ENCODE measurements at places on chromosomes 3 and 15.

DNA sequence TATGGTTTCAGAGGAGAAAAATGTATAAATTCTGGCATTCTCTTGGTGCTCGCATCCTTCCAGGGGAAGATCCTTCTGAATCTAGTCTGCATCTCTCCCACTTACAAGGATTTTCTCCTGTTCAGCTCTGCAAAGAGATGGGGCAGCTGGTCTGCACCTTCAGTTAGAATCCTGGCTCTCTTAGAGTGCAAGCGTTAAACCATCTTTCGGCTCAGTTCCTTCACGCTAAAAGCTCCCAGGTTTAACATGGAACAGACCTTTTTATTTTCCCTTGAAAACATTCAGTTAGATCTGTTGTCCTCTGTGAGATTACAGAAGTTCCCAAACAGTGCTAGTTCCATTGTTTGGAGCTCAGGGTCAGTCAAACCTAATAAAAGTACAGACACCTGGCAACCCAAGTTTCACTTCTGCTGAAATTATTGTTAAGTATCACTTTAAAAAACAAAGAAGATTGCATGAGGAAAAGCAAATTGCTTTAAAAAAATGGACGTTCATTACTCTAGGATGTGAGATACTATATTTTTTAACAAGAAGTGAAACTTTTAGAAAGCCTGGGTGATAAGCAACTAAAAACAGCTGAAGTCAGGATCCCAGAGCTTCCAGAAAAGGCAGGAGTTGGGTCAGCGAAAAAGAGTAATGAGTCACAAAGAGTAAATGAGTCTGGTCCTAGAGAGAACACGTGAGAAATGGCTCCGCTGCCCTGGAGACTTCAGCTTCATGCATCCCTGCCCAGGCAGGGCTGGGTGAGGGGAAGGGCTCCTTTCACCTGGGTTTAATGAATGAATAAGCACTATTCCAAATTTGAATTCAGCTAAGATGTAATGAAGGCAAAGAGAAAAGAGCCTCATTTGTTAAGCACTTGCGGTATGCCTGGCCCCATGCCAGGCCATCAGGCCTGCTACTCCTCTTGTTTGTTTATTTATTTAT is 63.3 kb downstream of the ABTB1 start:
- no peak for DNase-seq

GRCh38 chr3:146407956-146408355 is 61.4 kb downstream of the PLSCR2 start:
- no peak for DNase-seq

DNA sequence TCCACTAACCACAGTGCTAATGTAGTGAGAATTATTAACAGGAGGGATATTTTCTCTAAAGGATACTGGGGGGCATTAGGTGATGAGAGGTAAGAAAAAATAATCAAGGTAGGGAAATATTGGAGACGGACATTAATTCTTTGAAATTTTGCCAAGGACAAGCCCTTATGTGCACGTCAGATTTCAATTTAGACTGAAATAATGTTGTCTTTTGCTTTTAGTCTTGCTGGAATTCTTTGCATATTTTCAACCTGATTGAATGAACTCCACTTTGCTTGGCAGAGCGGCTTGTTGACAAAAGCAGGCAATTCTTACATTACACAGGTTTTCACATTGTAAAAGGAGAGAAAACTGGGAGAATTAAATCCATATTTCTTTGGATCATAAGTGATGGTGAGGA is 25.0 kb upstream of the C3orf52 start:
- DNase-seq, result no peak

GRCh38 chr3:16961621-16962205 is 77.0 kb downstream of the PLCL2 start:
- no peak for DNase-seq

GRCh38 chr3:181694805-181695660 is 16.7 kb upstream of the SOX2 start:
- DNase-seq, result no peak

GRCh38 chr15:89611317-89611716 is 36.0 kb downstream of the TICRR start:
- no peak for DNase-seq

DNA sequence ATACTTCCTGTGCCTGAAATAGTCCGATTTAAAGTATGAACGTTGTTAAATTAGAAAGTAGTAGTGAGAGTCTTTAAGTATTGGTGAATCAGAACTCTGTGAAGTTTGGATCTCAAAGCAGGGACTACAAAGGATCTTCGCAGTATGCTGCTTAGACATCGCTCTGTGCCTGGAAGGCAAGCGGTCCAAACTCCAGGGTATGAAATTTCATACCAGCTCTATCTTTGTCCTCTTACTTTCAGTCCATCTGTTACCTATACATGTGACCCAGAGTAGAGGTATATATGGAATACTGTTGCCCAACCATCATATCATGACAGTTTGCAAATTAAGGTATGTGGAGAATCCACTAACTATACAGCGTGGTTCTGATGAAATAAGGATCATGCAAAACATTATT is 34.5 kb downstream of the VPS8 start:
- DNase-seq, result no peak

- DNase-seq, result no peak
Observed at GRCh38 chr3:54347060-54347459, 224.7 kb downstream of the CACNA2D3 start.

DNA sequence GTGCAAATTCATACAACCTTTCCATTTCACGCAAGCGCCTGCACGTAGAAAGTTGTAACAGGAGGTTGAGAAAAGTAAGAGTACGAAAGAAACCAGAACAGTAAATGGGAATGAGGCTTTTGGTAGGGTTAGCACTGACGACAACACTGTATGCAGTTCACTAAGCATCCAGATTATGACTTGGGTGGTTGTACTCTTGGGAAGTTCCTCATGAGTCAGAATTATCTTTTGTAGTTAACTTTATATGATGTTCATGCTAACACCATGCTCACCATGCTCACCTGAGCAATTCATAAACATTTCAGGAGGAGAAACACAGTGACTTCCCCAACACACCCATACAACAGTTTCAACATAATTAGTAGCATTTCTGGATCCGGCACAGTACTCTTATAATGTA is 3.0 kb upstream of the LPP start:
- no peak for DNase-seq

GRCh38 chr15:68450192-68450591 is 18.2 kb upstream of the ITGA11 start:
- no peak for DNase-seq

DNA sequence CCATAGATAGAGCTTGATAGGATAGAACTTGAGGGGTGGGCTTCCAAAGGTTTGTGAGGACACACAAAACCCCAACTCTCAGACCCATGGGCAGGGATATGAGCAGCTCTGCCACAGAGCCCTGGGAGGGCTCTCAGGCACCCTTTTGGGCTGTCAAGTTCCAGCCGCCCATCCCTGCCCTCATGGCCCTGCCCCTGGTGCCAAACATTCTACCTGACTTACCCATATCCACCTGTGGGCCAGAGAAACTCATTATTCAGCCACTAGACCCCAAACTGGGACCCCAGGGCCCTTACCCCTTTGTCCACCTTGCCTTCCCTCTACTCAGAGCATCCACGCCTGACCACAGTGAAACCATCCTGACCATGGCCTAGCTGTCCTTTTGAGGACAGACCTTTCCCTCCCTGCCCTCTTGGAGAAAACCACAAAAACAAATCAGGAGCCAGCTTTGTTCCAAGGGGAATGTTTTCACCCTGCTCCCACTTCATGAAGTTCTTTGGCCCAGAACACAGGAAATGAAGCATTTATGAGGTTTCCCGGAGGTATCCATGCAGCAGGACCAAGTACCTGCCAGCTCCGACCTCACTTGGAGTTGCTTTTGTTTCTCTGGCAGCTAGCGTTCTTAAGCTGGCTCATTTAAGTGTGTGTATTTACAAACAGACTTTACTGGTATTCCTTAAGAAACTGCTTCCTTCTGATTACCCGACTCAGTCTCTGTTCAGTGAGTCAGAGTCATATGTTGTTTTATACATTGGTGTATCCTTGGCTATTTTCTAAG is 34.2 kb upstream of the GALNT15 start:
- no peak for DNase-seq

- no peak for DNase-seq
Observed at GRCh38 chr15:78343276-78344060, 3.3 kb downstream of the CRABP1 start.

- DNase-seq, result no peak
Observed at GRCh38 chr15:56492791-56493555, 28.0 kb upstream of the MNS1 start.

DNA sequence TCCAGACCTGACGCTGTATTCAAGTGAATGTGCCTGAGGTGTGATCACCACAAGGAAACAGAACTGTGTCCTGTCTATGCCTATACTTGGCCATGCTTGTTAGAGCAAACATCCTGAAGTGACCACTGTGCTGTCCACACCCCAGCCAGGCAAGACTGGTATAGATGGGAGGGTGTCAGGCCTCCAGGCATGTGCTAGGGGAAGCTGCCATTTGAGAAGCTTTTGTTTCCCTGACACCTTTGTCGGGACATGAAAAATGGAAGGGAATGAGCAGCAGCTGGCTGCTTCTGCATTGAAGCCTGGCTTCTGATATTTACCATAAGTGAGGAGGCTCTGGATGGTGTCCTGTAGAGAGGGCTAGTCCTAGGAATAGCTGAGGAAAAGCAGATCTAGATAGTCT is 106.2 kb downstream of the CPNE4 start:
- DNase-seq, result no peak

DNA sequence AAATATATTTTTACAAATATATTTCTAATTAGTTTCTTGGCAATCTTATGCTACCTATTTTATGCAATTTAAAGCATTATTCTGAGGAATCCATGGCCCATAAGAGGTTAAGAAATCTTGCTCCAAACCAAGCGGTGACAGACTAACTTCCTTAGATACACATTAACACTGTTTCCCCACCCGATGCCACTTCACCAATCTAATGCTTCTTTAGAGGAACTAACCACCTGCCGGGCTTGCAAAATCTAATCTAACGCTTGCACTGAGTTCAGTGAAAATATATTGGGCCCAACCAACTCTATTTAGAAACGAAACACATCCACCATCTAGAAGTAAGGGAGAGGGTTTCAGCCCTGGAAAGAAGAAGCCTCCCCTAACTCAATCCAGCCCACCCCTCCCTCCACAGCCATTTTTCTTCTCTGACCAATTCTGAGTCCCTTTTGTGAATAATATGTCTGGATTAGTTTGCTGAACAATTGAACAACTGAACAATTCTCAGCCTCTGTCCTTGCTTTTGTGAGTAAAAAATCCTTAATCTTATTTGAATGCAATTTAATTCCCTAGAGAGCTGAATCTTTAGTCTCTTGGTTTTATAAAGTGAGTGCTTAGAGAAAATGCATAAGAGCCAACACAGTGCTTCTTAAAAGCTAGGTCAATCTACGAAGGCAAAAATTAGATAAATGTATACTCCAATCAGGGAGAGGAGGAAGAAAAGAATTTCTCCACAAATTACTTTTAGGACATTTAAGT is 150.4 kb upstream of the ADAMTS9 start:
- DNase-seq, result no peak

DNA sequence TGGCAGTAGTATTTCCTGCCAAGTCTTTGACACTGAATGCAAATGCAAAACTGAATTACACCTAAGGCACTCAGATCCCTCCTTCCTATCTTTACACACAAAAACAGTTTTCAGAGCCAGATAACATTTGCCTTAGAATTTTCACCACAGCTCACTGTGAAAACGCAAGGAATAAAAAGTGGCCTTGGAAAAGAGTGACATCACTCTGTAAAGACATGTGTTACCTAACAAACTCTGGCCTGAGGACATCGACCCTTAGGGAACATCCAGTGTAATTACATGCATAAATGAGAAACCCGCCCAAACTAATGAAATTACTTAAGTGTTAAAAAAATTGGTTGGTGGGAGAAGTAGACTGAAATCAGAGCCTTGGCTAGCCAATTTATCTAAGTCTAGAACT is 88.9 kb downstream of the PLOD2 start:
- no peak for DNase-seq

- DNase-seq, result no peak
Observed at GRCh38 chr3:41369838-41370237, 170.5 kb downstream of the CTNNB1 start.

DNA sequence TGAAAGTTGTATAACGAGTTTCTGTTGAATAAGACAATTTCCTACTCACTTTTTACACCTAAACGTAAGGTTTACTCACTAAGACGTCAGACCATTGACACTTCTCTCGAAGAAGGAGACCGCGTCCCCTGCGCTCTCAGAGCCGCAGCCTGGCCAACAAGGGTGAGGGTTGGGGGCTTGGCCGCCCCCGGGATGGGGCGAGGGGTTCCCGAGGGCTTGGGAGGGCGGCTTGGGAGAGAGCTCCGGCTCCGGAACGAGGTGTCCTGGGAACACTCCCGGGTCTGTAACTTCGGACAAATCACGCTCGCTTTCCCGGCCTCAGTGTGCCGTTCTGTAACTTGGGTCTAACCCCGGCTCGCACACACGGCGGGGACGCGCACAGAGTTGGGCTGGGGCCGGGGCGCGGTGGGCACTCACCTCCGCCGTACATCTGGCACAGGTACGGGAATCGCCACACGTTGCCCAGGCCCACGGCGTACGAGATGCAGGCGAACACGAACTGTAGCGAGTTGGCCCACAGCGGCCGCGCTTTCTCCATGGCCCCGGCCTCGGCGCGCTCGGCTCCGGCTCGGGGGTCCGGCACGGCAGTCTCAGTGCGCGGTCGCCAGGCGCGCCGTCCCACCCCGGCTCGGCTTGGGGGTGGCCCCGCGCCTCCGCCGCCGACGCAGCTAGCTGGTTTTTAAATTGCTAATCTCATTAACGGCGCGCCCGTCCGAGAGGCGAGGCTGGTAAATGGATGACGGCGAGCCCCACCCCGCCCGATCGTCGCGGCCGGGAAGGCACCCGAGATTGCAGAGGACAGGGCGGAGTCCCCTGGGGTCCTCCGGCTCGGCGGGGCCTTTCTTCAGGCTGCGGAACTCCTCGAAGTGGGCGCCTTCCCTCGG is at the start of gene SLC6A20:
SLC6A20 (minus strand) TSS at position 655 of the 884 bp plus-strand sequence; CDS start at position 538, 117 bp downstream.
- no peak for DNase-seq

DNA sequence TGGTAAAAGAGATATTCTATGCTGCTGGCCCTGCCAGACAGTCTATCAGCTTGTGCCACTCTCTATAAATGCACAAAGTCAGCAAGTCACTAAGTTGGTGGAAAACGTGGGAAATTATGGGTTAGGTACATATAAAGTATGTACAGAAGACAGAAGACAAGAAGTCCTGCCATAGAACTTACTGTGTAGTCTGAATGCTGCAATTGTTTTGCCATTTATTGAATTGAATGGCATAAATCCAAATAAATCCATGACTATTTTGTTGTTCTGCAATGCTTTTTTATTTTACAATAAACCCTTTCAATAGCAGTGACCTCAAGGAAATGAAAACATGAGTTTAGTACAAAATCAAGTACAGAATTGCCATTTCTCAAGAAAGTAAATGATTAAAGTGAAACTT is 34.1 kb upstream of the TM4SF1 start:
- no peak for DNase-seq

GRCh38 chr3:49924683-49925082 is 4.9 kb downstream of the MON1A start:
- no peak for DNase-seq

DNA sequence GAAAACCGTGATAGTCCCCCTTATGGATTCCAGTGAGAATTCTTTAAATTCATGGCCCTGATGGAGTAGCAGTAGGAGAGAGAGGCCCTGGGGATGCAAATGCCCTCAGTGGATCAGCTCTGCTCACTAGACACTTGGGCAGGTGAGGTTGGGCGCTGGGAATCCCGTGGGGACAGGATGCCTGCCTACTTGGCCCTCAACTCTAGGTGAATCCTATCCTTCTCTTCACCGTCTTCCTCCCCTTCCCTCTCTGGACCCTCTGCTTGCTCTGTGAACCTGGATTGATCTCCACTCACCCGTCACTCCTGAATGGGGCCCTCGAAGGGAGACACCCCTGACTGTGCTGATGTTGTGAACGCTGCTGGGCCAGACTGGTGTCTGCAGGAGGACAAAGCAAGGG is 77.4 kb downstream of the SEC22A start:
- no peak for DNase-seq
